Effector CD8-positive, alpha-beta T cell (primary cell): ENCODE measurements at places on chromosomes 3 and 15.

- no peak for DNase-seq
Measured at GRCh38 chr3:16460886-16461285, 52.6 kb downstream of the RFTN1 start.

GRCh38 chr15:42060797-42061196, 33.6 kb downstream of the PLA2G4D start:
- no peak for DNase-seq

- no peak for DNase-seq
Measured at GRCh38 chr3:188034989-188035388, 119.0 kb upstream of the LPP start.

- no peak for DNase-seq
Measured at GRCh38 chr3:35200056-35200455, 439.3 kb upstream of the ARPP21 start.

DNA sequence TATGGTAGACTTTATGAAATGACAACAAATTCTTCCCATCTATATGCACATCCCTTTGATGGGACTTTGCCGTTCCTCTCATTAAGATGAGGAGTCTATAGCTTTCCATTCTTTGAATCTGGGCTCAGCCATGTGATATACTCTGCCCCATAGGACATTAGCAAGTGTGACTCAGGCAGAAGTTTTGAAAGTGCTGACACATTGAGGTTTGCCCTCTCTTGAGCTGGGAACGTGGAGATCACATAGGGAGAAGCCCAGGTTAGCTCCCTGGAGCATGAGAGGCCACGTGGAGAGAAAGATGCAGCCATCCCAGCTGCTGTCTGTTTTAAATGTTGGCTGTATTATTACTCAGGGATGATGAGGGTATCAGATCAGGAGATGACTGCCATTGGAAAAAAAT, 67.7 kb upstream of the OXTR start:
- DNase-seq: no peak

DNA sequence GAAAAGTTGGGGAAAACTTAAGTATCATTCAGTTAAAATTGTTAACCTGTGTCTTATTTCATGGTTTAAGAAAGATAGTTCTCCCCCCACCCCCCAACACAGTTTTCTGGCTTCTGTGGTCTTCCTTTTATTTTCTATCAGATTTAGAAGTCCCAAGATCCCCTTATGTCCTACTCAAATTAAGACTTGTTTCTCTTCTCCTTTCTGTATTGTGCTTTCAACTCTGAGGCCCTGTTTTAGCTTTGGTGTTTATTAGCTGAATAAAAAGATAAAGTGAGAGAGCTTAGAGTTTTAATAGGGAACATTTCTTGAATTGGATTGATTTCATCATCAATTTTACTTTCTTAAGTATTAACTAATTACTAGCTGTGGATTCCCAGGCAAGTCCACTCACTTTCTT, 62.6 kb downstream of the AKAP13 start:
- DNase-seq: no peak

DNA sequence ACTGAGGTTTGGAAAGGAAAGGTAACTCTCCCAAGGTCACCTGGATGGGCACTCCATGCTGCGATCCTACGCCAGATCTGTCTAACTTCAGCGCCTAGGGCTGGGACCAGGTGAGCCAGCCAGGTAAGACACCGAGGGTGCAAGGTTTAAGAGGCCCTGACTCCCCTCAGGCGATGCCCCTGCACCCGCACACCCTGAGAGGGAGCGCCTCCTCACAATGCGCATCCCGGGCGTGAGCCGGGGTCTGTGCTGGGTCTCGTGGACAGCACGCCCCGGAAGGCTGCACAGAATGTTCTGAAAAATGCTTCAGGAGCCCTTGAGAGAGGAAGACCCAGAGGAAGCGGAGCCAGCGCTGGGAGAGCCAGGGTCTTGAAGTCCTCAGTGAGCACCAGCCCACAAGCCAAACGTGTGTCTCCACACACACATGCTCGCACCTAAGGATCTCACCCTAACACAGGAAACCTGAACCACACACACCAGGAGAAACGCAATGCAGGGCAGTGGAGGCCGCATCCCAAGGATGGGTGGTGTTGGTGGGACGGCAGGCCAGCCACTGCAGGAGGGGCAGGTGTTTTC, 142.0 kb downstream of the ADAMTS17 start:
- DNase-seq: no peak

DNA sequence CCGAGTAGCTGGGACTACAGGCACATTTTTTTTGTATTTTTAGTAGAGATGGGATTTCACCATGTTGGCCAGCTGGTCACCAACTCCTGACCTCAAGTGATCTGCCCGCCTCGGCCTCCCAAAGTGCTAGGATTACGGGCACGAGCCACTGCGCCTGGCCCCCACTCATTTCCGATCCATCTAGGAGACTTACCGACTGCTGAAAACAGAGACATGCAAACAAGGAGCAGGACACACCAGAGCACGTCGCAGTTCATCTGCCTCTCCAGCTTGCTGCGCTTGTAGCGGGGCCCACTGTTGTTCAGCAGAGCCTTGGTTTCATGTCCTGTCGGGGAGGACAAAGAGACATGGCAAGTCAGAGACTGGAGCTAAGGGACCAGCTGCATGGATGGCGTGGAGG, 137.4 kb downstream of the ATP10A start:
- no peak for DNase-seq

- no peak for DNase-seq
Measured at GRCh38 chr3:197430934-197431333, 124.8 kb downstream of the BDH1 start.

DNA sequence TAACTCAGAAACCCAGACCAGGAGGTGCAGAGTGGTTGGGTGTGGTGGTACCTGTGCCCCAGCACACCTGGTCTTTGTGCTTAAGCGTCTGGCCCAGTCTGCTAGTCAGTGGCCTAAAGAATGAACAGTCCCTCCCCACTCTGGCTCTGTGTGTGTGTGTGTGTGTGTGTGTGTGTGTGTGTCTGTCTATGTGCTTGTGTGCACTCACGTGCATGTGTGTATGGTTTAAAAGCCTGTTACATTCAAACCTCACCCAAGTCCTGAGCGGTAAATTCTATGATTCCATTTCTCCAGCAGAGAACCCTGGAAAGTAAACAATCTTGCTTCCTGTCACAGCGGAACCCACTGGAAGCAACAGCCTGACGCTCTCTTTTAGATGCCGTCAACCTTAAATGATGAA, 34.2 kb downstream of the EDEM1 start:
- no peak for DNase-seq

DNA sequence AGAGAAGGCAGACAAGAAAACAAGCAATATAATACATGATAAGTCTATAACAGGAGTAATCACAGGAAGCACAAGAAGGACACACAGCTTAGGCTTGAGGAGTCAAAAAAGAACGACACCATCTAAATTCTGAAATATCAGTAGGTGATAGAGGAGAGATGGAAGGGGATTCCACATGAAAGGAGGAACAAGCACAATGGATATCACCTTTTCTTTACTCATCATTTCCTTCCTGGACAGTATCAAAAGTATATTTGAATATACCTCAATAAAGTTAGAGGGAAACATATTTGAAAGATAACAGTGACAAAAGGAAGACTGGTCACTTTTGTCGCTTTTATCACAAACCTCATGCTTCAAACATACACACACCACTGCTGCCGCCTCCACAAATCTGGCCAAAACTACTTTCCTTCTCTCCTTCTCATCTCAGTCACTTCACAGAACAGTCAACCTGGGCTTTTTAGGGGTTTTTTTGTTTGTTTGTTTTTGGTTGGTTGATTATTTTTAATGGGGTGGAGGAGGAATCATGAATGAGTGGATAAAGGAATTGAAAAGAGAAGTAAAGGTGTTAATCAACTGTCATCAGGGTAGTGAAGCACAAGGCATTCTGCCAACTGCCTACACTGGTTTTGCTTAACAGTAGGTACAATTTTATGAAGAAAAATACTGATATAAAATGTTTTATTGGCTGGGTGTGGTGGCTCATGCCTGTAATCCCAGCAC, 18.5 kb downstream of the DENND4A start:
- no peak for DNase-seq

DNA sequence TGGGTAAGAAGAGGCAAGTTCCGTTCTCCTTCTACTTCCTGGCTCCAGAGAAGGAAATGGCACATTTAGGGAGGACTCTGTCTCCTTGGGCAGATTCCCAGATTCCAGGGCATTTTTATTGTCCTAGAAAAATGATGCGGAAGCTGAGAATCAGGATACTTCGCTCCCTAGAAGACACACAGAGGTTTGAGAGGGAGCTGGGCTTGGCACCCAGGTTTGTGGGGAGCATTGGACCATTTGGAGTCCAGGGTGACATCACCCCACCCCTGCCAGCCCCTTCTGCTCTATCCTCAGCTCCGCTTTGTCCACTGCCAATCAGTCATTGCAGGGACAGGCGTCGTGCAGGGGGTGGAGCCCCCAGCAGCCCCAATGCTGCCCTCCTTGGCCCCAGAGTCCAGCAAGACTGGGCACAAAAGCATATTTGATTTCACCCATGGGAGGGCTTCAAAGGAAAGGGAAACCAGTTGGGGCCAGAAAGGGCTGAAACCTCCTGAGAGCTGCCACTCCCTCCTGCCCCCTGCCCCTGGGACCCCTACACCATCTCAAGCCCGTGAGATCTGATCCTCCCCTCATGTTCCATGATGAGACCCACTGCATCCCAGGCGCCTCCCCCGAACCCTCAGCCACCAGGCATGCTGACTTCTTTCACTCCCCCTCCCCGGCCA, 129.8 kb upstream of the MEF2A start:
- DNase-seq: no peak

- no peak for DNase-seq
Measured at GRCh38 chr3:63450023-63450422, 171.9 kb downstream of the SYNPR start.

- DNase-seq: no peak
Measured at GRCh38 chr3:126351771-126352475, 5.3 kb downstream of the KLF15 start.

DNA sequence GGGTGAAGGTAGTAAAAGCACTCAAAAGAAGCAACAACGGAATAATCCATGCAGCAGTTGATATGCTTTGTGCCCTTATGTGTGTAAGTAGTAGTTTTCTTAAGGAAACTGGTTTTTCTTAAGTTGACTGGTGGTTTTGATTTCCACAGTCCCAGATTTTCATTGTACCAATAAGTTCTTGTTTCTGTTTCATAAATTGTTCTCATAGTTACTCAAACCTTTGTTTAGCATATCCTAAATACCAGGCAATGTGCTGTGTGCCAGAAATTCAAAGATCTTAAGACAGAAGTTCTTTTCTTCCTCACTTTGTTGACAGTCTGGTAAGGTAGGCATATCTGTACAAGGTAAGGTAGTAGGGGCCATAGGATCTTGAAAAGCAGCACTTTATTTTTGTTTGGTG, 40.0 kb downstream of the DNAJC13 start:
- DNase-seq: no peak

DNA sequence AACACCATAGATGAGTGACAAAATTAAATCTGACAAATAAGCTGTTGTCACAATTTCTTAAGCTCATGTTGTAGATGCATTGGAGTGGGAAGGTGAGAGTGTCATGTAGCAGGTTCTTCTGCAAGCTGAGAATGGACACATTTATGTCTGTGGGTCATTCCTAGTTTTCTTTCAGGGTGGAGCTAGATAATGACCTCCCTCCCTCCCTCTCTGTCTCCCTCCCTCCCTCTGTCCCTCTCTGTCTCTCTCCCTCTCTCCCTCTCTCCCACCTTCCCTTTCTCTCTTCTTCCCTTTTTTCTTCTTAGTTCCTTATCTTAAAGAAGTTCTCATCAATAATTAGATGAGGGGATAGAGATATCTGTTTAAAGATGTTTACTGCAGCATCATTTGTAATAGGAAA, 36.0 kb downstream of the PXYLP1 start:
- DNase-seq: no peak

- DNase-seq: no peak
Measured at GRCh38 chr3:180102134-180102533, 65.4 kb upstream of the PEX5L start.

GRCh38 chr15:40063563-40064011, 24.6 kb upstream of the SRP14 start:
- DNase-seq: no peak

- DNase-seq: no peak
Measured at GRCh38 chr3:78178740-78179363, 1139.0 kb downstream of the ROBO2 start.

- DNase-seq: no peak
Measured at GRCh38 chr3:168807448-168807847, 711.7 kb upstream of the GOLIM4 start.

GRCh38 chr15:92818651-92819277, 81.4 kb upstream of the CHD2 start:
- no peak for DNase-seq

GRCh38 chr15:91329914-91330313, 229.9 kb downstream of the SV2B start:
- DNase-seq: no peak

GRCh38 chr3:24505691-24506550, 11.3 kb upstream of the THRB start:
- DNase-seq: no peak

DNA sequence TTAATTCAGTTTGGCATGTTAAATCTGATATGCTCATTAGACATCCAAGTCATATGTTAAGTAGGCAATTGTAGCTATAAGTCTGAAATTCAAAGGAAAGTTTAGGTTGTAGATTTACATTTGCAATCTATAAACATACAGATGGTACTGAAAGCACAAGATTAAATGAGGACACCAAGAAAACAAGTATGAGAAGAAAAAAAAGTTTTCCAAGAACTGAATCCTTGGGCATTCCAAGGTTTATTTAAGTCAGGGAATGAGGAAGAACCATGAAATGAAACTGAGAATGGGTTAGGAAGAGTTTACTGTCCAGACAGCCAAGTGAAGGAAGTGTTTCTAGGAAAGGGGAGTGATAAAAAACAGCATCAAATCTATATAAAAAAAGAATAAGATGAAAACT, 756.1 kb upstream of the DPPA4 start:
- DNase-seq: no peak

DNA sequence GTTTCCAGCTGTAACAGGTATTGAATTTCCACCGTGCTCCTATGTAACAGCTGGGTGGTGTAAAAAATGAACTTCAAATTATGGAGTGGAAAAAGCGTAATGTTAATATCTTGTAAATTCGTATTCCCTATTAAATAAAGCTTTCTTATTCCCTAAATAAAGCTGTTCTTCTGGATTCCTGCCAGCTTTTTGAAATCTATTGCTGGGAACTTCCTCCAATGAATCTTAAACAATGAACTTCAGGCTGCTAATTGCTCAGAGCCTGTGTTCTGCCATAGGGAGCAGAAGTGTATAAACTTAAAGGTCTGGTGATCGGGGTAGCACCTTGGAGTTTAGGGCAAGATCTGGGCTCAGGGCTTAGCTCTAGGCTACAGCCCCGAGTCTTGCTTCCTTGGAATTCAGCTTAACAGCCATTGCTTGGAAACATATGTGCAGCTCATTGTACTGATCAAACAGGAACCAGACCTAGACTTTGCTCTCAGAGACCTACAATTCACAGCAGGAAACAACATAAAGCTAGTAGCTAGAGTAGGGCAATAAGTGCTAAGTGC, 1.4 kb downstream of the ARL14 start:
- DNase-seq: no peak
